ENCODE measurements at places on chromosomes 12 and 14. TPM values are rescaled to one million over a fixed set of nuclear protein-coding genes. Genes with fewer than 3 reads are reported as not detected.

GRCh38 chr14:61589691-61590581 lies 105.4 kb upstream of the HIF1A start:
- no peak for DNase-seq

GRCh38 chr12:57735952-57736740 lies 2.4 kb downstream of the AGAP2 start:
- DNase-seq, result no peak

DNA sequence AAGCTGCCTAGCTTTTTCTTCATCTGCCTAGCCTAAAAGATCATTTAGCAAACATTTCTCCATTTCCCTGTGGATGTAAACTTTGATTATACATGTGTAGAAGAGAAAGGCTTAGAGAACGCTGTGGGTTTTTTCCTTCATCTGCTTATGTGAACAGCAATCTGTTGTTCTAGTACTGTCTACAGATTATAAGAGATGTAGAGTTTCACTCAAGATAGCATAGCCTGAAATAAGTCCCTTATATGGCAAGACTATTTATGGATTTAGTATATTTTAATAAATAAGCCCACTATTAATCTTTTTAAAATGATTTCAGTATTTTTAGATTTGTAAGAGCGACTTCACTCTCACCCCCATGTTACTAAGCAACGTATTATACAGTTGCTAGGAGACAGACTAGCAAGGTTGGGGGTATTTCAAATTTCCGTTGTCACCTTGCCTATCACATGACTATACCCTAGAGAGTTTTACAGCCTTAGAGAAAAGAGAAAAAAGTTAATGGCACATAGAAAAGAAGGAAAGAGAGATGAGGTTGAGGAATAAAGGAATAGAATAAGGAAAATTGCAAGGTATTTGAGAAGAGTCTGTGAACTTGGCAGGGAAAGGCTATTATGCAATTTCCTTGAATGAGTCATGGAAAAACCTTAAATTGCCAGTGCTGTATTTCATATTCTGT lies 12.2 kb upstream of the TUBA1A start:
- peak; percentile 93 for DNase-seq

DNA sequence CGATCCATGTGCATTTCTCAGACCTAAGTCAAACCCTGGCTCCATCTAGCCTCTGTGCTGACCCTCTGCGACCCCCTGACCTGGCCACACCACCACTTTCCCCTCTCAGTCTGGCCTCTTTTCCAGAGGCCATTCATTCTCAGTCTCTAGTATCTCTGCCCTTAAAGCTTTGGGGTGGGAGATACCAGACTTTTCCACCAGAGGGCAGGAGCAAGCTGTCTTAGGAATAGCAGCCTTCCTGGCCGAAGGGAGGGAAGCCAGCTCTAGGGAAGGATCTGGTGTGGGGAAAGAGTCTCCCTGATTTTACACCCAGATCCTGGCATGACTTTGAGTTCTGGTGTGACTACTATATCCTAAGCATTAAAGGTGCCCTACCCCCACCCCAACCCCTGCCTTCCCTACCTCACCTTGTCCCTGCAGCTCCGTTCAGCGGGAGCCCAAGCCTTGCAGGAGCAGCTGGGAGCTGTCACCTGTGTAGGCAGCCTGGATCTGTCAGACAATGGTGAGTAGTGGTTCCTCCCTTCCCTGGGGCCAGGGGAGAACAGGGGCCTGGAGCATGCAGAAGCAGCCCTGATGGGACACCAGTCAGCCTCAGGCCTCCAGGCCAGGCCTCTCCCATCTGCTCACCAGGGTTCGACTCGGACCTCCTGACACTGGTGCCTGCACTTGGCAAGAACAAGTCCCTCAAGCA lies 6.6 kb downstream of the CARMIL3 start:
- peak; percentile 44 for DNase-seq

- DNase-seq, result no peak
Observed at GRCh38 chr12:46977871-46978375, 101.5 kb upstream of the PCED1B start.

The ARHGEF40 gene
- polyA plus RNA-seq, result 19.9 TPM

GRCh38 chr12:29888777-29889176 lies 105.0 kb upstream of the TMTC1 start:
- DNase-seq, result no peak

GRCh38 chr12:110266980-110267620 lies 13.9 kb upstream of the ATP2A2 start:
- DNase-seq, result peak; percentile 75

- DNase-seq, result no peak
Observed at GRCh38 chr14:71022012-71022869, 115.0 kb downstream of the PCNX1 start.

The DTX1 gene
- 0.11 TPM for polyA plus RNA-seq

GRCh38 chr14:94001501-94002396 lies 4.6 kb downstream of the CCDC197 start:
- DNase-seq, result peak; percentile 49

DNA sequence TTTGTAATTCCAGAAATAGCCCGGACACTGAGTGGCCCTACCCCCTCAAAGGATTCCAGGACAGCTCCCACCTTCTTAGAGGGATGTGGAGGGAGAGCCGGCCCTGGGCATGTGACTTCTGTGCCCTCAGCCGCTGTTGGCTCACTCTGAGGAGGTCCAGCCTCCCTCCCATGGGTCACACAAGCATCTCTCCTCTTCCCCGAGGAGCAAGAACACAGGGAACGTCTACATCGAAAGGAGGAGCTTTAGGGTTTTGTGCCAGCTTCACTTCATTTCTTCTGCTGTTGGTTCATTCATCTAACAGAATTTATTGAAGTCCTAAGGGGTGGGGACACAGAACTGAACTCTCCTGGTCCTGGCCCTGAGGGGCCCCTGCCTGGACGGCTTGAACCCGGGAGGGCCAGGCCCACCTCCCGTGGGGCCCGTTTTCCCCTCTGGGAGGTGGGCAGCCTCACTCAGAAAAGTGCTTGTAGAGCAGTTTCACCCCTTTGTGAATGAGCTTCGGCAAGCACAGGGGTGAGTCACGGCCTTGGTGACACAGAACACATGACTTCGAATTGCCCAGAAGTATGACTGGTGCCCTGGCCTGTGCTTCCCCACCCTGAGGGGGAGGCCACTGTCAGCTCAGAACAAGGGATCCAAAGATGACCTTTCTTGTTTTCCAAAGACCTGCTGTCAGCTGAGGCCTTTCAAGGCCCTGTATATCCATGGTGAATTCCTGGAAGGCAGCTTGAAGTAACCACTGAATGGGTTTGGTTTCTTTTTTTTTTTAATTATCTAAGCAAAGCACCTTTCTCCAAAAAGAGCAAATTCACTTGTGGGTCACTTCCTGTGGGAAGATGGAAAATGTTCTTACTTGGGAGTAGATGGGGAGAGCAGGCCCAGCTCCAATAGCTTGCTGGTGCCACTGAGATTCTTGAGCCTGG lies 39.2 kb downstream of the NFKBIA start:
- DNase-seq, result peak; percentile 84

The KSR2 gene
- polyA plus RNA-seq, result 1.7 TPM

- peak; percentile 83 for DNase-seq
Observed at GRCh38 chr12:25789541-25789944, 168.9 kb upstream of the RASSF8 start.

The TMPRSS12 gene
- polyA plus RNA-seq, result not detected

The PPP1R1A gene
- polyA plus RNA-seq, result not detected

GRCh38 chr12:90077756-90078155 lies 369.1 kb upstream of the ATP2B1 start:
- DNase-seq, result no peak

The GPX2 gene
- polyA plus RNA-seq, result not detected

- no peak for DNase-seq
Observed at GRCh38 chr14:88856786-88857366, 32.4 kb downstream of the TTC8 start.

- DNase-seq, result no peak
Observed at GRCh38 chr14:22630486-22630885, 13.7 kb downstream of the OR6J1 start.

GRCh38 chr14:76727384-76727783 lies 33.9 kb upstream of the VASH1 start:
- DNase-seq, result no peak

GRCh38 chr14:38053666-38054065 lies 154.0 kb upstream of the SSTR1 start:
- no peak for DNase-seq

DNA sequence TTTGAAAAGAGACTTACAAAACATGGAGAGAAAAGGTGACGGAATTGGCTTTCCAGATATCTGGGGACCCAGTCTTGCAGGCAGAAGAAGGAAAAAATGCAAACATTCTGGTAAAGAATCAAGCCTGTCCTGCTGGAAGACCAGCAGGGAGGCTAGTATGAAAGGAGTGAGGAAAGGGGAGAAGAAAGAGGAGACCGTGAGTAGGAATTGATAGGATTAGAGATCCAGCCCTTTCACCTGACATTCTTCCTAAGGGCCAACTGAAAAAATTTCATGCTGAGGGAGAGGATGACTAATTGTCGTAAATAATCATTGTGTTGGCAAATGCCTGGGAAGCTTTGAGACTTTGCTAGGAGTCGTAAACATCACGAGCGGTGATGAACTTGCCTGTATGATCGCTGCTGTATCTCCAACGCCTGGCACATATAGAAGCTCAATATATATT lies 12.1 kb downstream of the BHLHE41 start:
- DNase-seq, result no peak

The LHX5 gene
- polyA plus RNA-seq, result not detected

DNA sequence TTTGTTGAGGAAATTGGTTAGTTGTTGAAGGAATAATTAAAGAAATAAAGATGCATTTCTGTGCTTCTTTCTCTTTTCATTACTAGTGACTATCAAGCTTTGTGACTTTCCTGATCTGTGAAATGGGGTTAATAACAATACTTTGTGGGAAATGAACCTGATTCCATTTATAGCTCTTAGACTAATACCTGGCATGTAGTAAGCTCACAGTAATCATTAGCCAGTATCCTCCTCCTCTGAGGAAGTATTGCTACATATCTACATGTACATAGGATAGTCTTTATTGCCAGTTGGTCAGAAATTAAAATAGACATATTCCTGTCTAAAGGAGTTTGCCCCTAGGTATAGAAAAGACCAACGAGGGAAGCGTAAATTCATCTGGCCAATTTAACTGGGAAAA lies 1.8 kb upstream of the CCDC198 start:
- DNase-seq, result no peak

GRCh38 chr12:119836781-119837180 lies 40.3 kb downstream of the CIT start:
- DNase-seq, result no peak

The SLC6A13 gene
- polyA plus RNA-seq, result 0.14 TPM

The TPPP2 gene
- not detected for polyA plus RNA-seq

GRCh38 chr12:44627387-44628166 lies 248.5 kb downstream of the NELL2 start:
- DNase-seq, result no peak

DNA sequence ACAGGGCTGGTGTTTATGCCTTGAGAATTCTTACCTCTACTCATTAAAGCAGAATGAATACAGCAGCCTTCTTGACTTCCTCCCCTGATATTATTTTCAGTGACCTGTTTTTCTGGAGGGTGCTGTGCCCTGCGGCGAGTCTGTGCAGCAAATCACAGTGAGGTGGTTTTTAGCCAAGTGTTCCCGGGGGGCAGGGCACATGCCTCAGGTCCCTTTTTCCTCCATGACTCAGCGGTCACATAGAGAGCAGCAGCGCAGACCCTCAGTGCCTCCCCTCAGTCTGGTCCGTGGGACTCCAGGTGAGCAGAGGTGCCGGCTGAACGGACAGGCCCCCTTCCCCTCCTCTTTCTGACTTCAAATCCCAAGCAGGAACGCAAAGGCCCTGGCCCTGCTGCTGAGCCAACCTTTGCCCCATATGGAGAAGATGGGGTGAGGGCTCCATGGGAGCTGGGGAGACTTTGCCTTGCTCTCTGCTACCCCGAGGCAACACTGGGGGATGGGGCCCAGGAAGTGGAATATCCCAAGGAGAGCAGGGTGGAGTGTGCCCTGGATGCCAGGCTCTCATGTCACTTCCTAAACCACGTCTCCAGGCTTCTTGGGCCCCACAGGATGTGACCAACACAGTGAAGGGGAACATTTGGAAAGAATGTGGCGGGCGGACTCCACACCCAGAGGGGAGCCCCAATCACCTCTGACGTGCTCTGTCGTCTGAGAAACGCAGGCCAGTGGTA lies 90.0 kb downstream of the DHRS2 start:
- no peak for DNase-seq

The SGPP1 gene
- polyA plus RNA-seq, result 4.5 TPM

GRCh38 chr12:44431647-44432343 lies 444.3 kb downstream of the NELL2 start:
- no peak for DNase-seq

DNA sequence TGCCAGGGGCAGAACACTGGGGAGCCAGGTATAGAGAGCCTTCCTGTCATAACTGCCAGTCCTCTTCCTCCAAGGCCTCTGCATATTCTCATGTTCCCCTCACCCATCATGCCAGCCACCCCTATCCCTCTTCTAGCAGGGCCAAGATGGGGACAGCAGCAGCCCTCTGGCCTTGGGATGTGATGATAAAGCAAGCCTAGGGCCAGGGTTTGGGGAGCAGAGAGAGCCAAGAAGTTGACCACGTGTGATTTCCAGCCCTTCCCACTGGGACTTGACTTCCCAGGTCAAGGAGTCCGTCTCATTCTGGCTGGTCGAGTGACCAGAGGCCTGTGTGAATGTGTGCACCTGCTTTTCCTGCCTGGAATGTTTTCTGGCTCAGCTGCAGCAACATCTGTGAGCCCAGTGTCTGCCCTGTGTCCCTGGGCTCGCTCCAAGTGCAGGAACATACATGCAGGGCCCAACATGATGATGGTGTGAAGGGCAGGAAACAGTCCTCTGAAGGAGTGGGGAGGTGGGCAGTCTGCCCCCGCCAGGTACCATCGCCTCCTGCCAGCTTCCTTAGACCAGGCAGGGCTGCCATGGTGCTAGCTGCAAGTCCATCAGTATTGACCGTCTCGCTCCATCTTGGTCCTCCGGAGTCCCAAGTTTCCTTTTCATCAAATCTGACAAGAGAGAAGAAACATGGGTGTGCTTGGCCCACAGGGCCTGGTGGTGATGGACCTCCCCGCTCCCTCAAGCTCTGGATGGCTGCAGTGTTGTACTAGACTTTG lies 21.0 kb downstream of the VASH1 start:
- no peak for DNase-seq

GRCh38 chr12:116927244-116927940 lies 16.6 kb downstream of the FBXW8 start:
- no peak for DNase-seq

- no peak for DNase-seq
Observed at GRCh38 chr14:100764471-100765115, 37.9 kb downstream of the DLK1 start.

The FERMT2 gene
- polyA plus RNA-seq, result 58.7 TPM

The DENND5B gene
- polyA plus RNA-seq, result 10.3 TPM

DNA sequence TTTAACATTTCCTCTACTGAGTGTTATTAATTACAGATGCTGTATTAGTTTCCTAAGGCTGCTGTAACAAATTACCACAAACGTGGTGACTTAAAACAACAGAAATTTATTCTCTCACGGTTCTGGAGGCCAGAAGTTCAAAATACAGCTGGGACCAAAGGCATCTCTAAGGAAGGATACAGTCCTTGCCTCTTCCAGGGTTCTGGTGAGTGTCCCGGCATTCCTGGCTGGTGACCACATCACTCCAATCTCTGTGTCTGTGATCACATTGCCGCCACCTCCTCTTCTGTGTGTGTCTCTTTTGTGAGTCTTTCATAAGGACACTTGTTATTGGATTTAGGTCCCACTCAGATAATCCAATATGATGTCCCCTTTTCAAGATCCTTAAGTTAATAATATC lies 85.1 kb upstream of the CCDC198 start:
- no peak for DNase-seq

- DNase-seq, result no peak
Observed at GRCh38 chr12:44640427-44641190, 235.5 kb downstream of the NELL2 start.

GRCh38 chr12:98399532-98399931 lies 115.9 kb upstream of the TMPO start:
- DNase-seq, result peak; percentile 80

GRCh38 chr12:13347241-13348043 lies 150.9 kb downstream of the EMP1 start:
- DNase-seq, result no peak

The GYS2 gene
- 0.03 TPM for polyA plus RNA-seq

All from endothelial cell of umbilical vein (primary cell).